ENCODE measurements at places on chromosomes 7 and 10.
A peak's percentile ranks its signal among the peaks of the same experiment; 100 is the strongest.

DNA sequence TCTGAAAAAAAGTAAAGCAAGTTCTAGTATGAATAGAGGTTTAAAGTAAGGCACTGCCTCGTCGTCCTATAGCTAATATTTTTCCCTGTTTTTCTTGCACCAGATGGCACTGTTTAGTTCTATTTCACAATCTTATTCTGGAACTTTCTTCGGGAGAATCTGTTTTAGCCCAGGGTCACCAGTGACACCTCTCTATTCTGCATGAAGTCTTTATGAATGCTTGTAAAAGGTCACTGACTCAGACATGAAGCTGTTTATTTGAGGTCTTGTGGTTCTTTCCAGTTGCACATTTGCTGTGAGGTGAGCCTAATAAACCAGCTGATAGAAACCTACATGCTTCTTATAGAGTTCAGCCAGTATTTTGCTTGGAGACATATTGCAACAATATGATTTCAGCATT is 444.3 kb downstream of the AUTS2 start:
- DNase-seq = peak; percentile 45

DNA sequence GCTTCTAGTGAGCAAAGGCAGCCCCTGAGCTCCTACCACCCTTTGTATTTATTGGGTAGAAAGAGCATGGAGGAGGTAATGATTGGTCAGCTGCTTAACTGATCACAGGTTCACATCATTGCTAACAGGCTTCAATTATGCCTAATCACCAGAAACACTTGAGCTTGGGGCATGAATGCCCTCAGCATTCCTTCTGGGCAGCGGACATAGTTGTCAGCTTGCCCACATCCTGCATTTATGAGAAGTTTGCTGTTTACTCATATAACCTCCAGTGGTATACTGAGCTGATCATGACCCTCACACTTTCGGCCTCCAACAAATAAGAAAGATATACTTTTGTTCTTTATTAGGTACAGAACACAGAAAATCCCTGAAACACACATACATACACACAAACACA is 140.3 kb upstream of the ODAD2 start:
- peak; percentile 38 for DNase-seq

DNA sequence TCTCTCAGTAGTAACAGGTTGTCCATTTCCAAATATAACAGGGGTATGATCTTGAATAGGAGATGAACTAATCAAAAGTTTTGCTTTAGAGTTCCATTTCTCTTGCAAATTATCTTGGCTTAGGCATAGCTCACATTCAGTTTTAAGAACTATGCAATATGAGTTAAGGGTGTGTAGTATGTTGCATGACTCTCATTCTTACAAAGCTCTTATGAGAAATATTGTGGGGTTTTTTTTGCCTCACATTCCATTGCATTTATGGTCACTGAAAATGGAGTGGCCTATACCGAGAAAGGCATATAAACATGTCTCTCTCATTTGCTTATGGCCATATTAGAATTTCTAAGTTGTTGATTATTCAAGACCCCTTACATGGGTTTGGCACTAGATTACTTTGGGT is 48.5 kb upstream of the LAMB1 start:
- no peak for DNase-seq

DNA sequence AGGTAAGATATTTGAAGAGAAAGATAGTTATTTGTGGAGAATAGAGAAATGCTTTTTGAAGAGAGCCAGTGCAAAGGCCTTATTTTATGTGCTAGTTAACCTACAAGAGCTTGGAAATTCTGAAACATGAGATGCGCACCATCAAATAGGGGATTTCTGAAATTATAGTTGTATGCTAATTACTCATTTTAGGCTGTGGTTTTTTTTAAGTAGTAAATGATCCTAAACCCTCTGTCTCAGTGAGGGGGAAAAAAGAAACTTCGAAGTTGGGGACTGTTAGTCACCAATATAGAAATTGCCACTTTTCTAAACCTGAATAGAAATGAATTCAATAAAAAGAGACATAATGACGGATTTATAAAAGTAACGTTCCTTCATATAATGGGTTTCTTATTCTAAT is 119.3 kb upstream of the MDFIC start:
- no peak for DNase-seq

GRCh38 chr10:112821663-112822062 is 128.4 kb upstream of the TCF7L2 start:
- DNase-seq = peak; percentile 75

DNA sequence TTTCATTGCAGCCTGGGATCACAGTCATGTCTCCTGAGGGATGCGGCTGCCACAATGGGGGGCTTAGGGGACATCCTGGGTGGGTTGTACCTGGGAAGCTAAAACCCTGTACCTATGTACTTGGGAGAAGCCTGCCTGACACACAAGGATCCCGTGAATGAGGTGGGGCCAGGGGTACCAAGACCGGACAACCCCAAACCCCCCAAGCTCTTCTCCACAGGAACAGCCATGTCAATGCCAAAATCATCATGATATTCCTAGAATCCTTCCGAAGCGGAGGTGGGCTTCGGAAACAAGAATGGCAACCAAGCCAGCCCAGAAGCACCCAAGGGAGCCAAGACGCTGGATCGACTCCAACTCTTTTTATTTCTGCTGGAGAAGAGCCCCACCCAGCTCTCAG is 260.3 kb upstream of the TCERG1L start:
- no peak for DNase-seq

- no peak for DNase-seq
Observed at GRCh38 chr10:1247598-1248261, 191.5 kb downstream of the WDR37 start.

DNA sequence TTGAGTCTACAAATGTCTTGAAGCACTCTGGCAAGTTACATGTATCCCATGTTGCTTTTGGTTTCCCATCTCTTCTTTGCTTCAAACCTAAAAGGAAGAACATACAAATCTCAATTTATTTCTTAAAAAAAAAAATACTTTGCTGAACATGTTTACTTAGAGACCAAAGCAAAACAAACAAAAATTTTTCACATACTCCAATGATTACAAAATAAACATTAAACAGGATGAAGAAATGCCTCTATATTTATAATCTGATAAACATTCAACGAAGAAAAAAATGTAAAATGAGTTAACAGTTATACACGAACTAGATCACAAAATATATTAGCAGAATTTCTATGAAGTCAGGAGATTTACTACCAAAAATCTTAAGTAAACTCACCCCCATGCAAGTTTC is 31.3 kb downstream of the FAM204A start:
- peak; percentile 44 for DNase-seq

DNA sequence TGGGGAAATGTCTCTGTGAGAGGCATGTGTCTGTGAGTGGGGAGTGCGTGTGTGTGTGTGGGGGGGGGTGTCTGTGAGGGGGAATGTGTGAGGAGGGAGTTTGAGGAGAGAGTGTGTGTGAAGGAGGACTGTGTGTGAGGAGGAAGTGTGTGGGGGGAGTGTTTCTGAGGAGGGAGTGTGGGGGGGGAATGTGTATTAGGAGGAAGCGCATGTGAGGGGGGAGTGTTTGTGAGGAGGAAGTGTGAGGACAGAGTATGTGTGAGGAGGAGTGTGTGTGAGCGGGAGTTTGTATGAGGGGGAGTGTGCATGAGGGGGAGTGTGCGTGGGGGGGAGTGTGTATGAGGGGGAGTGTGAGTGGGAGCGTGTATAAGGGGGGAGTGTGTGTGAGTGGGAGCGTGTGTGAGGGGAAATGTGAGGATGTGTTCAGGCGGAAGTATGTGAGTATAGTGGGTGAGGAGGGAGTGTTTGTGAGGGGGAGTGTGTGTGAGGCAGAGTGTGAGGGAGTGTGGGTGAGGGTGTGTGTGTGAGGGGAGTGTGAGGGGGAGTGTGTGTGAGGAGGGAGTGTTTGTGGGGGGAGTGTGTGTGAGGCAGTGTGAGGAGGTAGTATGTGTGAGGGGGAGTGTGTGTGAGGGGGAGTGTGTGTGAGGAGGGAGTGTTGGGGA is 21.8 kb upstream of the PTPRN2 start:
- no peak for DNase-seq

DNA sequence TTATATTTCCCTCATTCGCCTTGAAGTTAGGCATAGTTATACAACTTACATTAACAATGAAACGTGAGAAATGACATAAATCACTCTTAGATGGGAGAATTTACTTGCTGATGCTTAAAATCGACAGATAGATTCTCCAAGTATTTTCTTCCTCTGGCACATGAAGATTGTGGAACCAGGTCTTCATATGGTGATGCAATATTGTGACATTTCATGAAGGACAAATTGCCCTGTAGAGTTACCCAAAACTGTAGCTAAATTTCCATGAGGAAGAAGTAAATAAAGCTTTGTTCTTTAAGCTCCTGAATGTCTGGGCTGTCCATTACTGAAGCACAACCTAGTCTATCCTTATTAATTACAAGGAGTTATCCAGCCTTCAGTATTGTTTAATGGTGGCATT is 353.1 kb downstream of the THSD7A start:
- no peak for DNase-seq

DNA sequence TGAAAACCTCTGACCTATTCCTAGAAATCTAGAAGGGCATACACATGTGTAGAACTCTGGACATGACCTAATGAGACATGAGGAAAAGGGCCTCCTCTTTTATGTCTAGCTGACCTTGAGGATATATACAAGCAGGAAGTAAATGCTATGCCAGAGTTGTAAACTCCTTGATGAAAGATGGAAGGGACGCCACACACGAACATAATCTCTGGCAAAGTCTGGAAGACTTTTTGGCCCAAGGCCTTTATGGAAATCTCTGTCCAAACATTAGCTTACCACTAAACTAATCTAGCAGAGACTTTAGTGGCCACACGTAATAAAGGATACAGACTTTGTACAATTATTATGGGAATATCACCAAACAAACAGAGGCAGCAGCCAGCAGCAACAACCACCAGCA is 138.1 kb upstream of the THSD7A start:
- no peak for DNase-seq

- DNase-seq = no peak
Observed at GRCh38 chr10:61642676-61643075, 20.1 kb upstream of the CABCOCO1 start.

DNA sequence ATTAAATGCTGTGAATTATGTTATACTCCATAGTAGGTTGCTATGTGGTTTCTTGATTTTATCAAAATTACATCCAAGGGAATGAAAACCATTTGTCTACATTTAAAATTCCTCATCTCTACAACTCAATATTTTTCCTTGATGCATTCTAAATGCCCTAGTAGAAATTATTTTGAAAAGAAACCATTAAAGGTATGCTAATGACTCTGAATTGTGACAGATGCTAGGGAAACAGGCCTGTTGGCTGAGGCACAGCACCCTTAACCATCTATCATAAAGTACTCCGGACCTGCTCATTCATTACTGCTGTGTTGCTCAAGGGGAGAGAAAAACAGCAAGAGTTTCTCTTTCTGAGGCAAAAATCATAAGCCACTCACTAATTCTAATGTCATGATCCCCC is 131.2 kb downstream of the CHCHD3 start:
- DNase-seq = no peak

- DNase-seq = peak; percentile 58
Observed at GRCh38 chr7:76051840-76052239, 3.9 kb downstream of the MDH2 start.

- peak; percentile 83 for DNase-seq
Observed at GRCh38 chr7:22990588-22990949, 23.4 kb downstream of the HYCC1 start.
